ENCODE measurements at places on chromosomes 13 and 19.

GRCh38 chr13:90443268-90443667 is 904.2 kb upstream of the MIR17HG start:
- DNase-seq, result no peak

- no peak for DNase-seq
Measured at GRCh38 chr13:37144661-37145060, 39.2 kb upstream of the CSNK1A1L start.

GRCh38 chr13:97255515-97256021 is 33.4 kb downstream of the MBNL2 start:
- DNase-seq, result no peak

DNA sequence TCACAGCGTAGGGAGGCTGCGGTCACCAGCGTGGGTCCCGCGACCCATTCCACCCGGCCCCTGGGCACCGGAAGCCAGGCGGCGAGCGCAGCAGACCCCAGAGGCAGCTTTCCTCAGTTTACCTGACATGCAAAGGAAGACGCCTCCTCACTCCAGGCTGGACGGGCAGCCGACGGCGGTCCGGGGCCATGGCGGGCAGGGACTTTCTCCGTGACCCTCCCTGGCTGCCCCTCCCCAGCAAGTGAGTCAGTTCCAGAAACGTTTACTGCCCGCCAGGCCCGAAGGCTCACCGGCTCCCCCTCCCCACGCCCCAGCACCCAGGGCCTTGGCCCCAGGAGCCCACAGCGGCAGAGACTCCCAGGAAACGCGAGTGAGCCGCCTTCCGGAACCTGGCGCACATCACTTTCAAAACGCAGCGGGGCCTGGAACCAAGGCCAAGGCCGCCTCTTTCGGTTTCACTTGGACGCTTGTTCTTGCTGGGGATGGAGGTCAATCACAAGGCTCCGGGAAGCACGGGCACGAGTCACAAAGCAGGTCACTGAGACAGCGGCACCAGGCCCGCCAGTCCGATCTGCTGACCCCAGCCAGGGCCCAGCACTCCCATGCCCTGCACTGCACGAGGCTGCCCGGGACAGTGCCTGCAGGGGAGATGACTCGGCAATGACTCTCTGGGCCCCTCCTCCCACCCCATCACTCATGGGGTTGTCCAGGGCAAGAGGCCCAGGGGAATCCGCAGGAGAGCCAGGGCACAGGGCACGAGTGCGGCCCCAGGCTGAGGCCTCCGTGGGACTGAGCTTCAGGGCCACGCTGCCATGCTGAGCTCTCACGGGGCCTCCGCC is 5.3 kb downstream of the SBNO2 start:
- DNase-seq, result no peak

DNA sequence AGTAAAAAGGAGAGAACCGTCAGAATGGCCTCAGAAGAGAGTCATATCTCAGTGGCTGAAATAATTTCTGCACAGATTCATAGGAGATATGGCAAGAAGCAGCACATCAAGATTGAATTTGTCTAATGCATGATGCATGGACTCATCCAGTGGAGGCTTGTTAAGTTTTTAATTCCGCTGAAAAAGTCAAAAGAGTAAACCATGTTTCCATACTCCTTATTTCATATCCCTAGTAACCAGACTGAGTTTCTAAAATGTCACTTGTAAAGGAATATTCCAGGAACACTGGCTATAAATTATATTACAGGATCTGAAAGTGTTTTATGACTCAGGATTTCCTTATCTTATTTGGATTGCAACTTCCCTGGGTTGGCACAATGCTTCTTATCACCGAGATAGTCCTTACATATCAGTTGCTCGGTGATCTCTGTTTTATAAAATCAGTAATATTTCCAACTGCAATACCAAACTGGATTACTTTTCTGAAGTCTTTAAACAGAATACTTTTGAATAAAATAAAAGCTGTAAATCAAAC is 180.2 kb upstream of the TSC22D1 start:
- DNase-seq, result no peak

All from naive thymus-derived CD4-positive, alpha-beta T cell (primary cell).